ENCODE measurements at places on chromosomes 6 and 20.
A peak's percentile ranks its signal among the peaks of the same experiment; 100 is the strongest.

DNA sequence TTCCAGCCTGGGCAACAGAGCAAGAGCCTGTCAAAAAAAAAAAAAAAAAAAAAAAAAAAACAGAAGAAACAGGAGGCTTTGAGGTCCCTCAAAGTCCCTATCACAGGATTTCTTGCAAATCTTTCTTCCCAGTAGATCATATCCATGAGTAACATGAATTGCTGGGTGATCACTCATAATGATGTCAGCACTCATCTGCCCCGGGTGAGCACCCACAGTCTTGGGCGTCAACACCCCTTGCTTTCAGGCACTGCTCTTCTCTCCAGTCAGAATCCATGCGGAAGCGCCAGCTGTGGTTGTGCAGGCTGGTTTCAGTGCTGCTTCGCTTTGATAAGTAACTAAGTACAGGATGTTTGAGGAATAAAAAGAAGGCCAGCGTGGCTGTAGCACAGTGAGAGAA is 40.2 kb upstream of the INSM1 start:
- no peak for DNase-seq

- DNase-seq: peak; percentile 37
Measured at GRCh38 chr20:52783769-52784168, 188.4 kb upstream of the TSHZ2 start.

DNA sequence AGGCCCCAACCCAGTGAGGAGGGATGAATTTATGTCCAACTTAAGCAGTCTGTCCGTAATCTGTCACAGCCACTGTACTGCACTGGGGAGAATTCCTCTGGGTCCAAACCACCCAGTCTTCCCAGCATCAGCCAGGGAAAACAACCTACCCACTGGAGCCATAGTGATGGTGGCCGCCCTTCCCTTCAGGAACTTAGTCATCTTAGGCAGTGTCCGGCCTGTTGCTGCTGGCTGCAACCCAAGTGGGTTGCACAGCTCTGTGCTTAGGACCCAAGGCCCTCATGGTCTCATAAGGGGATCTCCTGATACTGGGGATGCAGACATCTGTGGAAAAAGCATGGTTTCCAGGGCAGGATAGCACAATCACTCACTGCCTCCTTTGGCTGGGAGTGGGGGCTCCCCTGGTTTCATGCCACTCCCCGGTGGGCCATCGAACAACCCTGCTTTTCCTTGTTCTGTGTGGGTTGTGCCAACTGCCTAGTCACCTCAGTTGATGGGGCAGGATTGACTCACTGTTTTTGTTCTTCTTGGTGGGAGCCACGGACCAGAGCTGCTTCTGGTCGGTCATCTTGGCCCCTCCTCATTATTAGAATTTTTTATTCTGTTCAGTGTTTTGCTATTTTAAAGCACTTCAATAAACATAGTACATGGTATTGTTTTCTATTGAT is 591.9 kb downstream of the DOK5 start:
- no peak for DNase-seq

DNA sequence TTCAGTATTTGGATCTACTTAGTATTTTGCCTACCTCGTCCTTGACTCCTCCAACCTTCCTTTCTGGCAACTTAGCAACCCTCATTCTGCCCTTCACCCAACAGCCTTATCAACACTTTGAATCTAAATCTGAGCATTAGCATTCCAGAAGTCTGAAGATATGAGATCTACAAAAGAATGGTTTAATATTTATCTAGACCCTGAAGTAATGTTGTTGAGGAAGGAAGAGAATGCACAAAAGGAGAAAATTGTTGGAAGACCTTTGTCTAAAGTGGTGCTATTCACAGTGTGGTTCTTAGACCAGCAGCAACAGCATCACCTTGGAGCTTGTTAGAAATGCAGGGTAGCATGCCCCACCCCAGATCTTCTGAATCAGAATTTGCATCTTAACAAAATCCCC is 198.2 kb upstream of the PLCB4 start:
- DNase-seq: no peak

DNA sequence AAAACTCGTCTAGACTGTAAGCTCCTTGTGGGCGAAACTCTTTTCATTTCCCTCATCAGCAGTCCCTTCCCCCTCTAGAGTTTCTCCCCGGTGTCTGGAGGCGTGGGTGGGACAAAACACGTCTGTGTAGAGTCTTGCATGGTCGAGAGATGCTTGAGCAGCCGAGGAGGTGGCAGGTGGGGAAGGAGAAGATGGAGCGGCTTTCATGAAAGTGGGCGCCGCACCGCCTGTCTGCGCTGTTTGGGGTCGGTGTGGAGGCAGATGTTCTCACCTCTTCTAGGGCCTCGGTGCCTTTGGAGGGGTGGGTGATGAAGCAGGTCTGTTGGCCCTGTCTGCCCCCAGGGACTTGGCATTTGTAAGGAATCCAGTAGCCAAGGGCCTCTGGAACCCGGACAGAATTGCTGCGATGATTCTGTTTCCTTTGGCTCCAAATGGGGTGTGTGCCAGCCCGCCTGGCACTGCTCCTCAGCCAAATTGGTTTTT is 1.2 kb downstream of the BRPF3 start:
- no peak for DNase-seq

GRCh38 chr6:149729824-149730223 is 11.9 kb upstream of the LATS1 start:
- DNase-seq: no peak

GRCh38 chr20:63640086-63640485 is 13.1 kb downstream of the STMN3 start:
- peak; percentile 46 for DNase-seq

GRCh38 chr20:53990768-53991450 is 79.5 kb downstream of the BCAS1 start:
- DNase-seq: no peak

Measured in activated T-cell treated with anti-CD3 and anti-CD28 coated beads, Interleukin-2, amount 50 U/mL, for 24 hours (primary cell).